ENCODE measurements at places on chromosomes 1 and 21. TPM values are rescaled to one million over a fixed set of nuclear protein-coding genes. Genes with fewer than 3 reads are reported as not detected.

DNA sequence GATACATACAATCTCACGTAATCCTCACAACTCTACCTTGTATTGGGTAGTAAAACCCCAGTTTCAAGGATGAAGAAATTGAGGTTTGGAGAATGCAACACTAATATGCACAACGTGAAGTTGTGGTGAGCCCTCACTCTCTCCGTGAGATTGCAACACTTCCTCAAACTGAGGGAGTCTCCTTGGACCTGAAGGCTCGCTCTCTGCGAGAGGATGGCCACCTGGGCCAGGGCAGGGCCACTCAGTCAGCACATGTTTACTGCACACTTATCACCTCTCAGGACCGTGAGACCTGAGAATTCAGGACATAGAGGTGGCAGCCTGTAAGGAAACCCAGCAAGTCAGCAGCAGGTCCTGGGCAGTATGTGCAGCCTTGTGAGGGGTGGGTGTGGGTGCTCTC, 8.7 kb downstream of the SH3BP5L start:
- no peak for DNase-seq

SLAMF1 gene
- polyA plus RNA-seq, result not detected

YRDC gene
- 14.7 TPM for polyA plus RNA-seq

GRCh38 chr1:116529681-116530080, 41.1 kb downstream of the CD58 start:
- no peak for DNase-seq

PSEN2 gene
- polyA plus RNA-seq, result 11.2 TPM

PLPPR4 gene
- polyA plus RNA-seq, result 36.8 TPM

PTCH2 gene
- 9.4 TPM for polyA plus RNA-seq
